Eye (tissue), 1 donor: ENCODE measurements at places on chromosomes 11 and 22.

DNA sequence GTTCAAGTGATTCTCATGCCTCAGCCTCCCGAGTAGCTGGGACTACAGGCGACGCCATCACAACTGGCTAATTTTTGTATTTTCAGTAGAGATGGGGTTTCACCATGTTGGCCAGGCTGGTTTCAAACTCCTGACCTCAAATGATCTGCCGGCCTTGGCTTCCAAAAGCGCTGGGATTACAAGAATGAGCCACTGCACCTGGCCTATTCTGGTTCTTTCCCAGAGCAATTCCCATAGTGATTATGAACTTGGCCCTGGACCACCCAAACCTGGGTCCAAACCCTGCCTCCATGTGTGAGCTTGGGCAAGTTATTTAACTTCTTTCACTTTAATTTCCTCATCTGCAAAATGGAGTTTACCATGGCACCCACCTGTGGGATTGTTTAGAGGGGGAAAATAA lies 61.5 kb upstream of the HEPHL1 start:
- no peak for DNase-seq

GRCh38 chr11:93945596-93945995 lies 75.6 kb upstream of the HEPHL1 start:
- DNase-seq: no peak

DNA sequence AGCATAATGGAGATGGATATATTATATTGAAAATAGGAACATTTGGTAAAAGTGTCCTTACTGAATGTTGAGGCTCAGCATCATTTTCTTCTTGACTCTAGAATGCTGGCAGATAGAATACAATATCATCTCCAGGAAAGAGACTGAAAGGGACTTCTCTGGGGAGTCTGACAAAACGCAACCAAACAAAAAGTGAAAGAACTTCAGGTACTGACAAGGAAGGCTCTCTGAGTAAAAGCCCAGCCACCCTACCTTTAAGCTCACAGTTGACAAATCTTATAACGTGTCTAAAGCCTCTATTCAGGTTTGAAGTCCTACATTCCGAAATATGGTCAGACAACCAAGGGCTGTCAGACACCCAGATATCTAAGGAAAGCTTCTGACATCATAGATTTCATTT lies 590.8 kb downstream of the SOX6 start:
- DNase-seq: no peak

DNA sequence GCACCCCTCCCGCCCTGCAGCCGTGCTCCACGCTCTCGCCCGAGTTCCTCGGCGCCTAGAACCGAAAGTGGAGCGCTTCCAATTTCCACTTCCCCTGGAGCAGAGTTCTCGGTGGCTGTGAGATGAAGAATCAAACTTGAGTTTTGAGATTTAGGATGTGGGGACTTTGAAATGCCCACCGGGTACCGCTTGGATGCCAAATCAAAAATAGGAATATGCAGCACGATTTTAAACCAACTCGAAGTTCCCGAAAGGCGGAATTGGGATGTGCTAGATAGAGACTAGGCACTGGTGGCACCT lies 569 bp downstream of the POLA2 start:
- no peak for DNase-seq

GRCh38 chr11:70778883-70779282 lies 380.6 kb downstream of the CTTN start:
- DNase-seq: no peak
